ENCODE measurements at places on chromosomes 3 and 15. TPM values are rescaled to one million over a fixed set of nuclear protein-coding genes. Genes with fewer than 3 reads are reported as not detected.

SCN10A gene
- total RNA-seq = not detected

PLSCR2 gene
- 2.0 TPM for total RNA-seq

CLDN16 gene
- total RNA-seq = not detected

DNASE1L3 gene
- 9.2 TPM for total RNA-seq

CLSTN2 gene
- total RNA-seq = 33.1 TPM

UBE3A gene
- 103 TPM for total RNA-seq

EBLN2 gene
- 12.0 TPM for total RNA-seq

MEIS2 gene
- 28.5 TPM for total RNA-seq

MANF gene
- 80.6 TPM for total RNA-seq

PLA1A gene
- 4.9 TPM for total RNA-seq

TADA3 gene
- 73.4 TPM for total RNA-seq

TOPAZ1 gene
- total RNA-seq = not detected

TRH gene
- not detected for total RNA-seq

LRRN1 gene
- 0.32 TPM for total RNA-seq

EOMES gene
- 0.48 TPM for total RNA-seq

ZIC1 gene
- 6.1 TPM for total RNA-seq

GPR149 gene
- total RNA-seq = not detected

ARGFX gene
- total RNA-seq = not detected

ZSCAN29 gene
- total RNA-seq = 19.5 TPM

STAB1 gene
- total RNA-seq = 149 TPM

BMF gene
- 24.4 TPM for total RNA-seq

CHRM5 gene
- total RNA-seq = not detected

CCDC13 gene
- 2.9 TPM for total RNA-seq

UNC13C gene
- 0.32 TPM for total RNA-seq

C3orf22 gene
- not detected for total RNA-seq

CHCHD6 gene
- 12.2 TPM for total RNA-seq

GPR176 gene
- total RNA-seq = 12.1 TPM

CLEC3B gene
- 479 TPM for total RNA-seq

EPHA3 gene
- 3.7 TPM for total RNA-seq

PRSS50 gene
- total RNA-seq = not detected

RNU6-1 gene
- total RNA-seq = not detected

Data from breast epithelium (tissue), 4 donors.